MM.1S (cell line): ENCODE measurements at places on chromosomes 3 and 15.

DNA sequence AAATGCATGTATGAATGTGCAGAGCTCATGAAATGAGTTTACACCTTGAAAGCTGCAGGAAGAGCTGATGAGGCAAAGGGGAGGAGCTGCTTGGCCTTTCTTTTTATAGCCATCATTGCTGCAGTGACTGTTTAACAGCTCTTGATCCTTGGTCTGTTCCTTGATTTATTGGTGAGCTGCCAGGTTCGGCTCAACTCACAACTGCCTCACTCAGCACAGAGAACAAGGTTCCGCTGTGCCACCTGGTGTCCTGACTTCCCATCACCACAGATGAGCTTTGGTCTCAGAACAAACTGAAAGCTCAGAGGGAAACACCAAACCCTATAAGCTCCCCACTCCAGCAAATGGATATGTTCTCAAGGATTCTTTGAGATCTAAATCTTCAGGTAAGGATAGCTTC, 626.1 kb downstream of the MAGI1 start:
- DNase-seq = peak; percentile 67

DNA sequence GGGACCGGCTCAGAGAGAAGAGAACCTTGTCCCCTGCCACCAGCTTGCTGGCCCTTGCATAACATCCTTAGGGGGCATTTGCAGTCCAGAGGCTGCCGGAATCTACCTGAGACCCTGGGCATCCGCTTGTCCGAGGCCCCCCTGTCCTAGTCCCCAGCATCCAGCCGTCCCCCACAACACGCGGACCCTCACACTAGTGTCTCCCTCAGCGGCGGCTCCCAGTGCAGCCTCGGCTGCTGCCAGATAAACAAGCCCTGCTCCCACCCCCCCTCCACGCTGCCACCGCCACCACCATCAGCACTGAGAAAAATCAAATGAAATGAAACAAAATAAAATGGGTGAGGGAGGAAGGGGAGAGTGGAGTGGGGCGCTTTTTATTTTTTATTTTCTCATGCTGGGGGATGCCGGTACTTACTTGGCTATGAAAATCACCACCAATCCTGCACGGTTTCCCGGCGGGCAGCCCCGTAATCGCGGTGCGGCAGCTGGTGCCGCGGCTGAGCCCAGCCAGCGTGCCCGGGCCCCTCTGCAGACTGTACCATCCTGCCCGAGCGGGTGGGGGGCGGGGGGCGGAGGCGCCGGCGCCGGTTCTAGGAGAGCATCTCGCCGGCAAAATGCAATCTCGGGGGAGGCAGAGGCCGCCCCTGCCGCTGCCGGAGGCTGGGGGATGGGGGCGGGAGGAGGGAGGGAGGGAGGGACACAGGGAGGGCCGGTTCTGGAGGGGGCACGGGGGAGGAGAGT, at the start of gene ATP2B2:
Gene ATP2B2 (minus strand): TSS at position 537 of the 741 bp plus-strand sequence. CDS start 56,043 bp downstream, outside the sequence.
- DNase-seq = no peak

GRCh38 chr3:25424614-25425013, 3.4 kb upstream of the RARB start:
- DNase-seq = no peak

GRCh38 chr3:53590606-53591005, 96.2 kb downstream of the CACNA1D start:
- DNase-seq = no peak

- DNase-seq = no peak
These were observed 29.4 kb downstream of the PGPEP1L start for GRCh38 chr15:98978153-98978552.

DNA sequence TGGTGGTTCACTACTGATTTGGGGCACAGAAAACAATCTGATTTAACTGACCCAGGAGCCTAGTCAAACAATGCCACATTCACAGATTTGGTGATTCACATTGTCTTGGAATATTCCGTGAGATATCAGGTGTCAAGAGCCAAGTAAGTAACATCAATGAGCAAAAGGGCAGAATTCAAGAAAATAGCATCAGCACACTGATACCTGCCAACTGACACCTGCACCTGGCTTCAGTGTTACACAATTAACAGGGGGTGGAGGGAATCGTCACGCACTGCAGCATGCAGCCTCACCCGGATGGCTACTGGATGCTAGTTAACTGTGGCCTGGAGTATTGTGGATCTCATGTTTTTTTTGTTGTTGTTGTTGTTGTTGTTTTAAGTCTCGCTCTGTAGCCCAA, 17.6 kb downstream of the CCNL1 start:
- peak; percentile 26 for DNase-seq

GRCh38 chr15:80660119-80660518, 35.0 kb upstream of the ABHD17C start:
- no peak for DNase-seq

GRCh38 chr3:172211123-172211522, 171.7 kb downstream of the FNDC3B start:
- DNase-seq = no peak

DNA sequence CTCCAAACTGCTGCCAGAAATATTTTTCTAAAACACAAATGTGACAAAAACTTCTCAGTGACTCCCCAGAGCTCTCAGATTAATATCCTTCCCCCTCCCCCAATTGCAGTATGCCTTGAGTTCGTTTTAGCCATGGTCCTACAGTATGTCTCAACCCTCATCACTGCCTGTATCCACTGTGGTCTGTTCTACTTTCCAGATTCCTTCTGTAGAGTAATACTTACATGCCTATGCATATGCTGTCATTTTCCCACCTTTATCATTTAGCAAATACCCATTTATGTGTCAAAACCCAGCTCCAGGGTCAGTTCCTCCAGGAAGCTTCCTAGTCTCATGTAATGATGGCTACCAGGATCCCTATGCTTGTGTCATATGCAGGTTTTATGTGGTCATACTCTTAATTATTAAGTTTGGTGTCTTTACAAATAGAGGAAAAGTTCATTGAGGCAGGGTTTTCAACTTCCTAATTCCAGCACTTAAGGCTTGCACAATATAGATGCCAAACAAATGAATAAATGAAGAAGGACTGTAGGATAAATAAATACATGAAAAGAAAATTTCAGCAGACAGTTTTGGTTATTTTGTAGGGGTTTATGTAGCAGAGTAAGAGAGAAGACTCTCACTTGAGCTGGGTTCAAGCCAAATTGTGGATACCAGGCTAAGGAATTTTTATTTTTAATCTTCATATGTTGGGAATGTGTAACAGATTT, 170.8 kb downstream of the ALCAM start:
- no peak for DNase-seq

- DNase-seq = no peak
These were observed 26.9 kb upstream of the ZNF280D start for GRCh38 chr15:56760186-56760585.

- DNase-seq = peak; percentile 41
These were observed 1.4 kb downstream of the CIAO2A start for GRCh38 chr15:64092075-64092820.

DNA sequence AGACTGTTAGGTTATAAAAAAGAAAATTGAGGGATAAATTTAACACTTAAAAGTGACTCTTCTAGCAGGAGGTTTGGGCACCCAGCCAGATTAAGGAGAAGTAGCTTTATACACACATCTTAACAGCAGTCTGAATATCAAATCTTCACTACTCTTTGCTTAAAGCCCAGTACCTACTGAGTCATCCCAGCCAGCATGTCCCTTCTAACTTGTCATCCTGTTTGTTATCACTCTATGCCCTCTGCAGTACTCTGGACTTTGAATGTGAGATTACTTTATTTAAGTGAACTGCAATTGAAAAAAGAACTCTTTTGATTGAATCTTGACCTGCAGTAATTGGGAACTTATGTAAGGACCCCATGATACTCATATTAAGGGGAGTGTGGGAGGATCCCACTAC, 77.6 kb downstream of the FHIT start:
- no peak for DNase-seq

DNA sequence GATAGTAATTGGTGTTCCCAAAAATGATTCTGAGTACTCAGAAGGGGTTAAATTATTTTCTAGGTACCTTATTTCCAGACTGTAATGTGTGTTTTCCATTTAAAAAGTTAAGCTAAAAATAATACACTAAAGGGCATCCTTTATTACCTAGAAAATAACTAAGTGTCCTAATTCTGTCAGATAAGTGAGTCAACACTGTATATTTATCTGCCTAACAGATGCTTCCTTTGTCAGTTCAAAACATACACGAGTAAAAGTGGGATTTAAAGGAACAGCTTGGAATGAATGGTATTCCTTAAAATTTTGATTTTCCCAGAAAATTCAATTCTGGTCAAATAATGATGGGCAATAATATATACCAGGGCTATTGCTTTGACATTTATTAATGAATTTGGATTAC, 78.3 kb downstream of the ADAMTSL3 start:
- no peak for DNase-seq

DNA sequence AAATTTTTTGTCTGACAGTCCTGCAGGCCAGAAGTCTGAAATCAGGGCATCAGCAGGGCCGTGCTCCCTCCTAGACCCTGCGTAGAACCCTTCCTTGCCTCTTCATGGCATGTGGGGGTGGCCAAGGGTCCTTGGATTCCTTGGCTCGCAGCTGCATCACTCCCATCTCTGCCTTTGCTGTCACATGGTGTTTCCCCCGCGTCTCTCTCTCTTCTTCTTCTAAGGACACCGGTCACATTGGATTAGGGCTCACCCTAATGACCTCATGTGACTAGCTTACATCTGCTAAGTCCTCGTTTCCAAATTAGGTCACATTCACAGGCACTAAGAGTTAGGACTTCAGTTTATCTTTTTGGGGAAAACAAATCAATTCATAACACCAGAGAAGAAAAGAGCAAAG, 12.0 kb downstream of the SLCO3A1 start:
- DNase-seq = no peak

GRCh38 chr3:150090006-150090405, 119.3 kb upstream of the PFN2 start:
- no peak for DNase-seq

DNA sequence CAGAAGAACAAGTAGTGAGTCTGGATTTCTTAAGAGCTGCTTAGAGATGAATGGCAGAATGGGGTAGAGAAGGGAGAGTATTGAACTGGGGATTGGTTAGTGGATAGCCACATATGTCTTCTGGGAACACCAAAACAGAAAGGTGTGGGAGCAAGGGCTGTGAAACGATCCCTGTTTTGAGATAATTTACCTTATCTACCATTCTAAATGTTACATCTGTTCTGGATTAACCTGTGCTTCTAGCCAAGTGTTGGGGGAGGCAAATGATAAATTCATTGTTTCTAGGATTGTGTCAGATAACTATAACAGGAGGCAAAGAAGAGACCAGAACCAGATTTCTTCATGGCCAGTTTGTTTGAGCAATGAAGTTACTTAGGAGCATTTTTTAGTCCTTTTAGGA, 8.4 kb downstream of the NR1D2 start:
- no peak for DNase-seq

- no peak for DNase-seq
These were observed 15.1 kb downstream of the XXYLT1 start for GRCh38 chr3:195255571-195256501.

- DNase-seq = no peak
These were observed 101.0 kb downstream of the ATP10A start for GRCh38 chr15:25761971-25762662.

GRCh38 chr3:194307849-194308248, 43.3 kb downstream of the CPN2 start:
- no peak for DNase-seq

GRCh38 chr3:29144361-29144760, 136.5 kb upstream of the RBMS3 start:
- DNase-seq = no peak

DNA sequence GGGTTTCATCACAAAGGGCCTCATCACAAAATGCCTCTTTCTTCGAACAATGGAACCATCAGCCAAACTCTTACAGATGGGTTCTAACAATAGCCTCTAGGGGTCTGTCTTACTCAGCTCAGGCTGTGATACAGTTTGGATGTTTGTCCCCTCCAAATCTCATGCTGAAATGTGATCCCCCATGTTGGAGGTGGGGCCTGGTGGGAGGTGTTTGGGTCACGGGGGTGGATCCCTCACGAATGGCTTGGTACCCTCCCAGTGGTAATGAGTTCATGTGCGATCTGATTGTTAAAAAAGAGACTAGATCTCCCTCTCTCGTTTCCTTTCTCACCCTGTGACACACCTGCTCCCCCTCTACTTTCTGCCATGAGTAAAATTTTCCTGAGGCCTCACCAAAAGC, 47.9 kb upstream of the LIPC start:
- no peak for DNase-seq

DNA sequence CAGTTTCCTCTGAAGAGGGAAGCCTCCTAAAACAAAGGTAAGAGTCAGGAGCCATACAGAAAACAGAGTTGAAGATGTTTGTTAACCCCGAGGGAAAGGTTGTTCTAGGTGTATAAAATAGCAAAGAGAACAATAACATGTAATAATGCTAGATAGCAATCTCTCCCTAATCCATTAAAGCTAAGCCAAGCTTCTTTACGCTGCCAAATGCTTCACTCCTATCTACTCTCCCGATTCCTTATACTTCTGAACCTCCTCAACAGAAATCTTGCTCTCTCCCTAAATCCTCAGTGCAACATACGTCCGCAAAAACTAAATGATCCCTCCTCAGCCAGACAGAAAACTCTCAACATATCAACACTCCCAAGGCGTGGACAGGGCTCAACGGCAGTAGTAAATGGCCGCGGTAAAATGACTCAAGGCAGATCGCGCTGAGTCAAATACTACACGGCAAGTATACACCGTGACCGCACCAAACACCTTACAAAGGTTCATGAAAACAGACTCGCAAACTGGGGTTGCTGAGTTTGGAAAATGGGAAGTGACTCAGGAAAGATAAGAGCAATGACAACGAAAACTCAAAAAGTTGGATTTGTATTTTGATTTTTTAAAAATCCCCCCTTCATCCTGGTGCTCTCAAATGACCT, 682 bp downstream of the CLDND1 start:
- peak; percentile 58 for DNase-seq

- no peak for DNase-seq
These were observed 2.8 kb downstream of the TMEM115 start for GRCh38 chr3:50356553-50356952.

DNA sequence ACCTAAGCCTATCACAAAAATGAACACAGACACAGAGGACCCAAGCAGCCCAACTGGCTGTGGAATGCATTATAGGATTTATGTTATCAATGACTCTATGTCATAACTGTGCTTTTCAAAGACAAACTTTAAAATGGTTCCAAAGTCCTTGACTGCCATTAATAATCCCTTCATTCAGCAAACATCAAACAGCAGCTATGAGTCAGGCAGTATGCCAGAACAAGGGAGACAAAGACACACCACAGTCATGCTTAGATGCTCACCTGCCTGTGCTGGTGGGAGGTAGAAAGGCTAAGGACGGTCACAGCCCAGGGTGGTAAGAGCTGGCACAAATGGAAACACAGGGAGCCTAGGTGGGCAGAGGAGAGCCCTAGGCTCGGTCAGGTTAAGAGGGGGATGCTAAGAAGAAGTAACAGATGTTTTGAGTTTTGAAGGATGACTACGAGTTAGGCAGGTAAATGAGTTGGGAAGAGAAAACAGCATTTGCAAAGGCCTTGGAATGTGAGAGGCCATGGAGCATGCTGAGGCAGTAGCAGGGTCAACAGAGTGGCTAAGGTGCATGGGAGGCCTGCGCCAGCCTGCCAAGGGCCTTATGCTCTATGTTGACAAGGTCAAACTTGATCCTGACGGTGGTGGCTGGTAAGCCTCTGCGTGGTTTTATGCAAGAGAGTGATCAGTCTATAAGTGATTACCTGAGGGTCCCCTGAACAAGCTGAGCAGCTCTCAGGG, 23.0 kb downstream of the NMNAT3 start:
- DNase-seq = no peak
